ENCODE measurements at places on chromosomes 16 and 17.

DNA sequence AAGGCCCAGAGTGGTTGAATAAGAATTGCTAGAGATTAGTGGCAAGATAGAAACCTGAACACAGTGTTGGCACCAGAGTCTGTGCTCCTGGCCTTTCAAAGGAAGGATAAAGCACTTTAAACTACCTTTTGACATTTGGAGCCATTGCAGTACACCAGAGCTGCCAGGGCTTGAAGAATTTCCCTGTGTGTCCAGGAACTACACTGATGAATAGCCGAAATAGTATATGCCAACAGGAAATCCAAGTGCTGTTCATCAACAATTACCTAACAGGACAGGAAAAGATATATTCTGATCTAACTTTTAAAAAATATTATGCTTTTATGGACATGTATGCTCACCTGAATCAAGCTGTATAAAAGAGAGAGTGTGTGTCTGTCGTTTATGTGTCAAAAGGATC is 5.1 kb downstream of the HEATR6 start:
- DNase-seq: no peak

DNA sequence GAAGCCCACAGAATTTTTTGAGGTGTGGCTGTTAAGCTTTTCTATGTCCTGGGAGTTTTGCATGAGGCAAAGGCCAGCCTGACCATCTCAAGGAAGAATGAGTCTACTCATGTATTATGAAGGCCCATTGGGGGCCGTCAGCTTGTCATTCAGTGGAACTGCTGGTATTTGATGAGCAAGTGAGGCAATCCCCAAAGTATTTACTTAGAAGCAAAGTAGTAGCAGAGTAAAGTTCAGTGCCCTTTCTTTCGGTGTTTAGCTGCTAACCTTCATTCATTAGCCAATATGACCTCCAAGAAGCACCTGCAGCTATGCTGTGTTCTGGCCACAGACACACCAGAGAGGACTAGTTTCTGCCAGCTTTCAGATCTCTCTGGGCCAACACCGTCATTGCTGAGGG is 80.2 kb downstream of the RPA1 start:
- no peak for DNase-seq

DNA sequence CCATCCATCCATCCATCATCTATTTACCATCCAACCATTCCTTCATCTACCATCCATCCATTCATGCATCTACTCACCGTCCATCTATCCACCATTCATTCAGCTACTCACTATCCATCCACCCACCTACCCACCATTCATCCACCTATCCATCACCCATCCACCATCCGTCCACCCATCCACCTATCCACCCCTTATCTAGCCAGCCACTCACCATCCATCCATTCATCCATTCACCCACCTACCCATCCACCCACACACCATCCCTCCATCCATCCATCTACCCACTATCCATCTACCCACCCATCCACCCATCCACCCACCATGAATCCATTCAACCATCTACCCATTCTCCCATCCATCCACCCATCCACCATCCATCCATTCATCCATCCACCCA is 26.6 kb downstream of the BCO1 start:
- no peak for DNase-seq

GRCh38 chr16:19354371-19354770 is 63.3 kb upstream of the TMC5 start:
- DNase-seq: no peak

All from SHP77 (cell line).